ENCODE measurements at places on chromosomes 16 and 17.

DNA sequence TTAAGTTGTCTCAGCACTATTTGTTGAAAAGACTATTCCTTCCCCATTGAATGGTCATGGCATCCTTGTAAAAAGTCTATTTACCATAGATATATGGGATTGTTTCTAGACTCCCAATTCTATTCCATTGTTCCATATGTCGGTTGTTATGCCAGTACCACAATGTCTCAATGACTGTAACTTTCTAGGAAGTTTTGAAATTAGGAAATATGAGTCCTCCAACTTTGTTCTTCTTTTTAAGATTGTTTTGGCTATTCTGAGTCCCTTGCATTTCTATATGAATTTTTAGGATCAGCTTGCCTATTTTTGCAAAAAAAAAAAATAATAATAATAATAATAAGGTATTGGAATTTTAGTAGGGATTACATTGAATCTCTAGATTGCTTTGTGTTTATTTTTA, 43.0 kb upstream of the ABCA3 start:
- no peak for DNase-seq

GRCh38 chr16:4392382-4393239, 21.0 kb downstream of the VASN start:
- no peak for DNase-seq

DNA sequence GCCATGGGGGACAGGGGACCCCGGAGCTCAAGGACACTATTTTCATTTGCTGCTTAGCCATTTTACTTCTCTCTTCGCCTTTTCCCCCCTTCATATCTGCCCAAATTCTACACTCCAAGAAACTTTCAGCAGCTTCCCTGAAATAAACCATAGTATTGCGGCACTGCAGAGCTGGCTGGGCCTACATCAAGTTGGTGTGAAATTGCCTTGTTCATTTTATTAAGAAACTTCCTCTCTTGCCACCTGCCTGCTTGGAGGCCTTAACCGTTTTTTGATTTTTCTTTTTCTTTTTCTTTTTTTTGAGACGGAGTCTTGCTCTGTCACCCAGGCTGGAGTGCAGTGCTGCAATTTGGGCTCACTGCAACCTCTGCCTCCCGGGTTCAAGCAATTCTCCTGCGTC, 7.4 kb upstream of the CPNE2 start:
- DNase-seq: no peak

- DNase-seq: no peak
Measured at GRCh38 chr16:2963723-2964474, at the start of gene KREMEN2. TSS of gene KREMEN2 (plus strand) at chr16:2964275. CDS start at chr16:2964521, 246 bp downstream.

GRCh38 chr16:11270602-11271162, 1.6 kb upstream of the TNP2 start:
- DNase-seq: no peak

DNA sequence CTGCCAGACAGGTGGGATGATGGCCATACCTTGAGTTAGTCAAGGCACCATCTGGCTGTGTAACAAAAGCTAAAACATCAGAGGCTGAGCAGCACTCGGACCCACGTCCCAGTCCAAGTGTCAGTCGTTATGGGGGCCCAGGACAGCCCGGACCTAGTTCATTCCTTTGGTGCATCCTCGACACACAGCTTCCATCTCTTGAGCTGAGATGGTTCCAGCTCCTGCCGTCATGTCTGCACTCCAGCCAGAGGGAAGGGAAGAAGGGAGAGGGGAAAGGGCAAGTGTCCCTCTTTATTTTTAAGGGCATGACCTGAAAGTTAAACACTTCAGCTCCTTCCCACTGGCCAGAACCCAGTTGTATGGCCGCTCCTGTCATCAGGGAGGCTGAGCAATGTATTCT, 218.0 kb downstream of the SEC14L1 start:
- no peak for DNase-seq

DNA sequence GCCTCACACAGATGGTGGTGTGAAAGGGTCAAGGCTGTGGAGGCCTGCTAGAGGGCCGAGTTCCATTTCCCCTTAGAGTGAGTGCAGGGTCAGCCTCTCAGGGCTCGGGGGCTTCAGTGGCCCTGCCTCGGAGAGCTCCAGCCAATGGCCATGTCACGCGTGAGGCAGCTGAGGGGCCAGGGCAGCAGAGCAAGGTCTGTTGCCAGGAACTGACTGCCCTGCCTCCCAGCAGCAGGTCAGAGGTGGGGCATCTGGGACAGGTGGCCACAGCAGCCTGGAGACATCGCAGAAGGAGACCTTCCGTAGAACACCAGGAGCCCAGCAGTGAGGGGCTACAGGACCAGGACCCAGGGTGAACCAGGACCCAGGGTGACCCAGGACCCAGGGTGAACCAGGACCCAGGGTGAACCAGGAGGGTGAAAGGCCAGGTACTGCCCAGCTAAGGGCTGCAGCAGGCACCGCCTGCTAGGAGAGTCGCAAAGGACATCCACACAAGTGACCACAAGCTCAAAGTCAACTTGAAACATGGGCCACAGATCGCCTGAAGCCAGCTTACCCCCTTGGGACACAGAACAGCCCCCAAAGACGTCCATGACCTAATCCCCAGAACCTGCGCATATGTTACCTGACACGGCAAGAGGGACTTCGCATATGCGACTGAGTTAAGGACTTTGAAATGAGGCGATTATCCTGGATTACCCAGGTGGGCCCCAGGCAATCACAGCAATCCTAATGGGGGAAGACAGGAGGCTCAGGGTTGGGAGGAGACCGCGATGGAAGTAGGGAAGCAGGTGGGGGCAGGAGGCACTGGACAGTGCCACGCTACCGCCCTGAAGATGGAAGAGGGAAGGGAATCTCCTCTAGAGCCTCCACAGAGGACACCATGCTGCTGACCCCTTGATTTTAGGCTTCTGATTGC, 4.8 kb upstream of the MEAK7 start:
- DNase-seq: no peak

All from stimulated activated CD4-positive, alpha-beta T cell treated with anti-CD3 and anti-CD28 coated beads, Interleukin-15, amount 100 ng/mL, for 1 hour (primary cell).